Right lobe of liver (tissue), 6 donors: ENCODE measurements at places on chromosomes 6 and 20. TPM values are rescaled to one million over a fixed set of nuclear protein-coding genes. Genes with fewer than 3 reads are reported as not detected.

DNA sequence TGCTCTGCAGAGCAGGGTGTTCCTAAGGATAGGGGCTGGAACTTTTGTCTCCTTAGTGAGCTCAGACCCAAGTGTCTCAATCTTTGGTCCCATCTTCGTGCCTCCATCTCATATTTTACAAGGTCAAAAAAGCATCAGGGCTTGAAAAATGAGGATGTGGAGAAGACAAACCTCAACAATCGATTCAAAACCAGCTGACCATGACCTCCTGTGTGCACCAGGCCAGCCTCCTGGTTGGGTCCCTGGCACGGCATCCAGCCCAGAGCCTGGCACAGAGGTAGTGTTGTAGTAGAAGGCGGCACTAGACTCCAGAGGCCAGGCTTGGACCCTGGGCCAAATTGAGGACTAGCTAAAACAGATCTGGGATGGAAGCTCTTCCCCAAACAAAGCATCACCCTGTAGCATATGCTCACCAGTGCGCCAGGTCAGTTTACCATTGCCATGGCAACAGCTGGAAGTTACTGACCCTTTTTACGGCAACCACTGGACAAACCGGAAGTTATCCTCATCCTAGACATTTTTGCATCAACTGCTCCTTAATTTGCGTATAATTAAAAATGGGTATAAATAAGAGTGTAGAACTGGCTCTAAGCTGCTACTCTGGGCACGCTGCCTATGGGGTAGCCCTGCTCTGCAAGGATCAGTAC is 69.3 kb upstream of the BLCAP start:
- DNase-seq = no peak

- DNase-seq = no peak
These were observed 708.9 kb upstream of the NRSN1 start for GRCh38 chr6:23417133-23417532.

DNA sequence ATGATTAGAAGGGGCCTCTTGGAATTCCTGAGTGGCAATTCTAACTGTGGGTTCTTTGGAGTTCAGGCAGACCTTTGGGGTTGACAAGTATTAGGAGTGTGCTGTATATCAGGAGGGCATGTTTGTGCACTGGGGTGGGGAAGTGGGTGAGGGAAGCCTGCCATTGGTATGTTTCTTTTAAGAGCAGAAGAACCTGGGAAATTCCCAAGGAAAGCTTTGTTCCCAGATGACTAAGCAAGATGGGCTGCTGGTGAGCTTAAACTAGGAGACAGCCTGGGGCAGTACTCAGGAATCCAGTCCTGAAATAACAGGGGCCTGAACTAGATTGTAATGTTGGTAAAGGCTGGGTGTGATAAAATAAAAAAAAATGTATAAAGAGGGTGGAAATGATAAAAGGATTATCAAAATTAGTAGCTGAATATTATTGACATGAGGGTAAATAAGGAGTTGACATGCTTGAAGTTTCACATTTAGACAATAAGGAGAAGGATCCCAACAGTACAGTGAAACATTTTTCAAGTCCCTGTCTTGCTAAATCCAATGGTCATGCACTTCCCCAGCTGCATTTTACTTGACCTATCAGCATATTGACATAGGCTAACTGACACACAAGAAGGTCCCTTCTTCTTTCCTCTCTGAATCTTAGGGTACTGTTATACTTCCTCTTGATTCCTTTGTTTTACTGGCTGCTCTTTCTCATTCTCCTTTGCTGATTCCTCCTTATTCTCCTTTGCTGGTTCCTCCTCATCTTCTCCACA is 18.4 kb upstream of the IFNGR1 start:
- no peak for DNase-seq

DNA sequence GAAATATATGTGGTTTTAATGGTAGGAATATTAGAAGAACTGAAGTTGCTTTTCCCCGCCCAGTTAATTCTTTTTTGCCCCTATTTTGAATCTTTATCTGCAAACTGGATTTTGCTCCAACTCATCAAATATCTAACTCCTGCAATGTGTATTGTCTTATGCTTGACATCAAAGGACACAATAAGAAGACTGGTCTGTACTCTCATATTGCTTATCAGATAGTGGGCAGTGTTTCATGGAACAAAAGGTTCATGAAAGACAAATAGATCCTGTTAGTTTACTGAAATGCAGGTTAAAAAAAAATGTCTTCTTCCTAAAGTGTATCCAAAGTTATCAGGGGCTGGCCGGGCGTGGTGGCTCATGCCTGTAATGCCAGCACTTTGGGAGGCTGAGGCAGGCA is 27.7 kb upstream of the GTF3C6 start:
- no peak for DNase-seq

DNA sequence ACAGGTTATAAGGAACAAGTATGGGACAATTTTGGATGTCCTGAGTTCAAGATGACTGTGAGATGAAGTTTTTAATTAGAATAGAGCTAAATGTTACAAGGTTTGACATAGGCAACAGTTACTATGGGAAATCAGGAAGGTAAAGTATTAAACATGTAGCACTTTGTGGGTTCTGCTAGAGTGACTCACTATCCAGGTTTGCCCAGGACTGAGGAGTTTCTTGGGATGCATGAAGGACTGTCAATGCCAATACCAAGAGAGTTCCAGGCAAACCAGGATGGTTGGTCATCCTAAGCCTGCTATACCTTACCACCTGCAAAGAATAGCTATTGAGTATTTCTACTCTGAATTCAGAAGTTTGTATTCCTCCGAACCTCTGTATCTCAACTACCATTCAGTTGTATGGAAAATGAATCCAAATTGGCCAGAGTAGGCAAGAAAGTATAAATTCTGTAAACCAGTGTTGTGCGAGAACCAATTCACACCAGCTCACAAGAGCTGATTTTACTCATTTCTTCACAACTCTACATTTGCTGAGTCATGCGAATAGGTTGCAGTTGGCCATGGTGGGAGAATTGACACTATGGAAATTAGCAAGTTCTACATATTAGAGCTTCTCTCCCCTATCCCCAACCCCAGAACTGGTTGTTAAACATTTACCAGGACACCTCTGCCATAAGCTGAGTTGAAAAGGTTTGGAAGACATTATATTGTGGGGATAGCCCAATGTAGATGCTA is 449.5 kb downstream of the PLCB1 start:
- no peak for DNase-seq

DNA sequence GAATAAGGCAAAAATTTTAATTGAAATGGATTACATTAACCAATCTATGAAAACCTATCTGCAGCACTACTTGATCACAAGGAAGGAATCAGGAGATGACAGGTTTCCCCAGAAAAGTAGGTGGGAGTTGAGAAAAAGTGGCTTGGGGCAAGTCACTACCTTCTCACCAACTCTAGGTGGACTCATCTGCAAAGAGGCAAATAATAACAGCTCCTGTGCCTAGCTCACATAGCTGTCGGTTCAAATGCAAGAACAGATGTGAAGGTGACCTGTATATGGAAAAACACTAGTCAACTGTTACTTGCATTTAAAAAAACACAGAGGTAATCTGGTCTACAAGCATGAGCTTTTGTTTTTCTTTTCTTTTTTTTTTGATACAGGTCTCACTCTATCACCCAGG is 67.2 kb downstream of the POPDC3 start:
- DNase-seq = no peak

DNA sequence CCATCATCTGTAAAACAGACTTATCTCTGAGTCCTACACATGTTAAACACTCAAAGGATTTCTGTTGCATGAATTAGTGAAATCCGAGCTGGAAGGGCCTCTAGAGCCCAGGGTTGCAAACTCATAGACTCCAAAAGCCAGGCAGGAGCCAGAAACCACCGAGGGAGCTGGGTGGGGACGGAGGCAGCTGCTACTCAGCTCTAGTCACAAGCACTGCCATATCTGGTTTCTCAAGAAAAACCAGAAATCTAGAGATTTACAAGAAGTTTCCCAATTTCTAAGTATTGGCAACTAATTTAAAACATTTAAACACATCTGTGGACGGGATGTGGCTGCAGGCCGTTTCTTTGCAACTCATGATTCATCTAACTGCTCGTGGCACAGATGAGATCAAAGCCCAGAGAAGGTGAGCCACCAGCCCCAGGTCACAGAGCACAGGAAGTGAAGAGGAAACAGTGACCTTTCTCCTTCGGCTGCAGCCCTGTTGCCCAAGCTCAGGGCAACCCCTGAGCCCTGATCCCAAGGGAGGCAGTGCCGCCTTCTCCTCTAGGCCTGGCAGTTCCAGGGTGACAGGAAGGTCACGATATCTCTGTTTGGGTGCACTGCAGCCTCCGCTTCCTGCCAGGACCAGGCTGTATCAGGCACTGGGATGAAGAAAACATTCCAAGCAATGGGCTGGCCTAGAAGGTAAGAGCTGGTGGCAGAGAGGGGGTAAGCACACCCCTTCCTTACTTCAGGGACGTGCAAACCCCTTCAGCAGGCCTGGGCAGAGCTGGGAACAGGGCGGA is 26.4 kb upstream of the PTGIS start:
- no peak for DNase-seq

- peak; percentile 65 for DNase-seq
These were observed at the start of gene PLA2G7 for GRCh38 chr6:46734867-46735719. Gene PLA2G7, minus strand, starts transcription at chr6:46735375. Its CDS starts 12,484 bp downstream, at chr6:46722891.

DNA sequence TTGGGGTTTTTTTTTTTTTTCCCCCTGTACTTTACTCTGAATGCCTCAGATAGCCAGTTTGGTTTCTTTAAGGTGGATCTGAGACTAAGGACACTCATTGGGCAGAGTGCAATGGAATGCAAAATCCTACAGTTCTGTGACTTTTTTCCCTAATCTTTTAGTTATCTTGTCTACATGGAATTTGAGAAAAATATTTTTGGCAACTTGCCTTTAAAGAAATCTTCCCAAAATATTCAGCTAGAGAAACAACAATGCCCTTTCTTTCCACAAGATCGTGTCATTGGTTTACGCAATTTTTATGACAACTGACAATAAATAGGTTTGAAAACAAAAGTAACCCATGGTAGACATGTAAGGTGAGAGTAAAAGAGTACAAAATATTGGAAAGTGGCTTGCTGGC is 171.7 kb upstream of the LAMP5 start:
- DNase-seq = no peak

DNA sequence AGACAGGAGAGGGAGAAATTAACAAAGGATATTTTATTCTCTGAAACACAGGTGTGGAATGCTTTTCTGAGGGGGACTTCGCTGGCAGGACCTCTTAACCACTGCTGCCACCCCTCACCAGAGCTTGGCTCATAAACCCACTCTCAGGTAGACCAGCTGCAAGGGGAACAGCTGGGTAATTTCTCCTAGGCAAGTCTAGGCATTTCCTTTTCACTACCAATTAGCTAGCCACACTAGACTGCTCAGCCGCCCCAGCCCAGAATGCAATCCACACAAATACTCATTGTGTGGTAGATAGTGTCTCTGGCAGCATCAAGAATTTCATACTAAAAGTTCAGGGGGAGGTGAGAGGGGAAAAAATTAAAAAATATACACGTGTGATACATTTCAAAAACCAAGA is 267.6 kb upstream of the ID4 start:
- no peak for DNase-seq

DNA sequence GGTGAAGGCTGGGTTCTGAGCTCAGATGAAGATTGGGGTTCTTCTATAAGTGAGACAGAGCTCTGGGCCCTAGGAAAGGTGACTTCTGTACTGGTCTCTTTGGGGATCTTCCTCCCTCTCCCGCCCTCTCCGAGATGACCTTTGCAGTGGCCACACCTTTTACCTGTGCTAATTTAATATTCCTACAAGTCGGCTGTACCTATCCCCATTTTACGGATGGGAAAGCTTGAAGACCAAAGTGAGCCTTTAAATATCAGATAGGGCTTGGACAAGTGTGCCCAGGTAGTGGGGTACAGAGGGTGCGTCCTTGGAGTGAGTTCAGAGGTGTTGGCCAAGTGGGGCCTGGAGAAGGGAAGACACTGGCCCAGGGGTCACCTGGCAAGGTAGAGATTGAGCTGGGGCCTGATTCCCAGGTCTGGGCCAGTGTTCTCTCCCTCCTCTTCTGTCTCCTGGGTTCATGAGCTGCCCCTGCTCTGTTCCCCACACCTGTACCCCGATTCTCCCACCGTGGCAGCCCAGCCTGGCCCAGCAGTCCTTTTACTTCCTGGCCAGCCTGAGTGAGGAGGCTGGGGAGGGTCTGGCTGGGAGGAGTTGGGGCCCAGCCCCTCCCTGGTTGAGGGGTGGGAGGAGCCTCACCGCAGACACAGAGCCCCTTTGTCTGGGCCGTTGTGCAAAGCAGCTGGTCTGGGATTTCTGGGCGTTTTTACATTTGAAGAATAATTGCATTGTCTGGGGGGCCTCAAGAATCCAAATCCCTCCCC is 152.1 kb upstream of the RNF24 start:
- no peak for DNase-seq

- no peak for DNase-seq
These were observed 5.2 kb downstream of the FAXC start for GRCh38 chr6:99344289-99344688.

DNA sequence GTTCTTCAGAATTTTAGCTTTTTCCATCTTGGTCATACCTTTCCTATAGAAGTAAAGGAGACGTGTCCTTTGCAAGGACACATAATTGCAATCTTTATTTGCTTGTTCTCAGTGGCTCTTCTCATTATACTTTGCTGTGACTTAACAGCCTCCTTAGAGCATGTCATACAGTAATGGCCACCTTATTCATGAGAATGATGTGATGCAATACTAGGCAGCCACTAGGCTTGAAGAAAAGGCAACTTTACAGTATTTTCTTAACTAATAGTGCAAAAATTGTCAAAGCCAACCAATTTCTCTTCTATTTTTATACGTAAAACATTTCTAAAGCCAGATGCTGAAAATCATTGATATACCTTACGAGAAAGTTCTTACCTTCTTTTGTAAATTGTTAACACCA is 1296.8 kb upstream of the EYS start:
- no peak for DNase-seq

- no peak for DNase-seq
These were observed 79.8 kb downstream of the SLC22A23 start for GRCh38 chr6:3376893-3377535.

DNA sequence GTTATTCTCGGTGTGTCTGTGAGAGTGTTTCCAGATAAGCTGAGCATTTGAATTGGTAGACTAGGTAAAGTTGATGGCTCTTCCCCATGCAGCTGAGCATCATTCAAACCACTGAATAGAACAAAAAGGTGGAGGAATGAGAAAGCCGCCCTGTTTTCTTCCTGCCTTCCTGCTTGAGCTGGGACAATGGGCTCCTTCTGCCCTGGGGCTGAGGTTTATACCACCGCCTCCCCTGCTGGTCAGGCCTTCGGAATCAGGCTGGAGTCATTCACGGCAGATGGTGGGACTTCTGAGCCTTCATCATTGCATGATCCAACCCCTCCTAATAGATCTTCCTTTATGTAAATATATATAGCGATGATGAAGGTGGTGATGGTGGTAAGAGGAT is 124.9 kb downstream of the ANKRD60 start:
- no peak for DNase-seq

Gene TINAG
- total RNA-seq = not detected

Gene SLC17A3
- total RNA-seq = 23.2 TPM

Gene ADGRG6
- total RNA-seq = 102 TPM

Gene ZMYND8
- 14.4 TPM for total RNA-seq

Gene HLA-DOA
- 1.1 TPM for total RNA-seq

Gene OLIG3
- not detected for total RNA-seq

Gene ISM1
- total RNA-seq = 5.0 TPM
